ENCODE measurements at places on chromosomes 13 and 19.
A peak's percentile ranks its signal among the peaks of the same experiment; 100 is the strongest.

GRCh38 chr19:43804432-43804831 lies 2.2 kb upstream of the LYPD5 start:
- no peak for DNase-seq

- DNase-seq, result no peak
Measured at GRCh38 chr13:23953860-23954512, 56.7 kb upstream of the C1QTNF9B start.

DNA sequence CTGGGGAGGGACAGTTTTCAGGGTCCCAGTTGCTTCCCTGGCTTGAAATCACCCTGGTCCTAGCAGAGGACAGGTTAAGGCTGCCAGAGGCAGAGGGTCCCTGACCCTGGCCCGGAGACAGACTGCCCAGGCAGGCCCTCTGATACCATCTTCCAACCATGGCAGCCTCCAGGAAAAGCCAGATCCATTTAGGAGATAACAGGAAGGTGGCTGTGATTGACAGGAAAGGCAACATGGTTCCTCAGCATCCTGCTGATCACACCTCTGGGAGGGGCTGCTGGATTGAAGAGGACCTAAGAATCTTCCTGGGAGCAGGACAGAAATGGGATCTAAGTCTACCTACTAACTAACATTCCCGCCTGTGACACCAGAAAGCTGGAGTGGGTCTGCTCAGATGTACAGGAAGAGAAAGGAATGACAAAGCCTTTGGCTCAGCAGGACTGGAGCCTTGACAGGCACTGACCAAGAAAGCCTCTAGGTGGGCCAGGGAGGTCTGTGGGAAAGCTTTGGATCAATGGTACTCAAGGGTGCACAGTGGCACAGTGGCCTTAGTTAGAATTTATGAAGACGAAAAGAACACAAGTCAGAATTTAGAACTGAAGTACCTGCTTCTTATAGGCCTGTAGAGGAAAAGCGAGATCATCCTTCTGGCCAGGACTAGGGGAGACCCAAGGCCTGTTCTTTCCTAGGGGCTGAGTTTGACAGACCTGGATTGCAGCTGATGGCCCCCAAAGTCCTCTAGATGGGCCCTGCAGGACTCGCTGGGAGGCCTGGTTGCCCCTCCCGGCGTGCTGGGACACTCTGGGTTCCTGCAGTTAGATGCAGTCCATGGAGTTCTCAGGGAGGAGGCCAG lies 2.3 kb upstream of the PRKACA start:
- DNase-seq, result no peak

- DNase-seq, result peak; percentile 23
Measured at GRCh38 chr19:17348700-17349099, 11.3 kb downstream of the GTPBP3 start.

DNA sequence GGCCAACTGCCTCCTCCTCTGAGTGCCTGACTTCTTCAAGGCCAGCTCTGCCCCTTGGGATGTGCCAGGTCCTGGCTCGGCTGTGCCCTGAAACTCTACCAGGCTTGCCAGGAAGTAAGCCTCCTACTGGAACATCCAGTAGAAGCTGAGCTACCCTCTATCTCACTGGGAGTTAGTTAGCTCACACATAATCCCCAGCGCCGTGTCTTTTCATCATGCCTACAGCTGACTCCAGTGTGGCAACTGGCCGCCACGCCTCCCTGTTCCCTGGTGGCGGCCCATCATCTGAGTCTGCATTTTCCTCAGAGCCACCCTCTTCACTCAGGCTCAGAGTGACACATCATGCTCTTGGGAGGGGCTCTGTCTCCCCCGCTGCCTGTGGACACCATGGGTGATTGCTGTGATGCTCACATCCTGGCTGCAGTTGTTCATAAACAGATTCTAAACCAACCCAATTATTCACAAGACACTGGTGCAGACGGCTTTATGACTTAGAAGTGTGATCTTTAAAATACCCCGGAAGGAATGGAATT lies 131.9 kb upstream of the IRS2 start:
- DNase-seq, result no peak

DNA sequence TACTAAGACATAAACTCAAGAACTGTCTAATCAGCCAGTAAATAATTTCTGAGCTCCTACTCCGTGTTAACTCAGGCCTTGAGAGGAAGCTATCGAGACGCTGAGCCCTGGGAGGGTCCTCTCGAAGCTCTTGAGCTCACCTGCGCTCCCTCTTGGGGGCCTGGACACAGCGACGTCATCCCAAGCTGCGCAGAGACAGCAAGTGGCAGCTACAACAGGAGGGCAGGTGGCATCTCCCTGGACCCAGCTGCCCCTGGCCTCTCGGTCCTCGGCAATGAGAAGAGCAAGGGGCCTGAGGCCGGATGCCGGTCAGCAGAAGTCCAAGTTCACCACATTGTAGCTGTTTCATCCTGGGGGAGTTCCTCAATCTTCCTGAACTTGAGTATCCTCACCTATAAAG lies 30.5 kb upstream of the TUBGCP3 start:
- DNase-seq, result no peak

DNA sequence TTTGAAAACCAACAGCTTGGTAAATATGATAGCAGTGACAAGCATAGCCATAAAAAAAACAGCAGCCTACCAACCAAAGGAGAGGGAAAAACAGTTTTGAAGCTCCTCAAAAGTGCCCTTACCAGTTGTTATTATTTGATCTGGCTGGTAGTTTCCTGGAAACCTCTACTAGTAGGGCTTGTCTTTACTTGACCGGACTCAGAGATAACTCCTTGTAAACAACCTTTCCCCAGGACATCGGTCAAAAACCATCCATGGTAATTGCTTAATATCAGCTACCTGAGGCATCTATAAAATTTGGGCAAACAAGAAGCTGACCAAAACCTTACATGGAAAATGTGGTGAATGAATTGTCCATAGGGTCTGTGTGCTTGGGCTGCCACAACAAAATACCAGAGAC lies 210.9 kb downstream of the FGF14 start:
- no peak for DNase-seq

DNA sequence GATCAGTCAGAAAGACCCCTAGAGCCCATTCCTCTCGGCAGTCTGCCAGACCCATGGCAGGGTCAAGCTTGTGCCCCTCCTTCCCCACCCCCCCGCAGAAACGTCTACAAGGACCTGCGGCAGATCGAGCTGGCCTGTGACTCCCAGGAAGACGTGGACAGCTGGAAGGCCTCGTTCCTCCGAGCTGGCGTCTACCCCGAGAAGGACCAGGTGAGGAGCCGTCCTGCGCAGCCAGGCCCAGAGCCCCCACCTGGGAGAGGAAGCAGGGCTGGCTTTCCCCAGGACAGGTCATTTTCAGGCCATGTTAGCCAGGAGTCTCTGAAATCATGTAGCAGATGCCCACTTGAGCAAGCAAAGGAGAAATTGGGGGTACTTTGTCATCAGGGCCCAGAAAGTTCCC lies 12.3 kb downstream of the TMED1 start:
- no peak for DNase-seq

GRCh38 chr13:31781064-31781463 lies 41.7 kb downstream of the RXFP2 start:
- DNase-seq, result no peak

DNA sequence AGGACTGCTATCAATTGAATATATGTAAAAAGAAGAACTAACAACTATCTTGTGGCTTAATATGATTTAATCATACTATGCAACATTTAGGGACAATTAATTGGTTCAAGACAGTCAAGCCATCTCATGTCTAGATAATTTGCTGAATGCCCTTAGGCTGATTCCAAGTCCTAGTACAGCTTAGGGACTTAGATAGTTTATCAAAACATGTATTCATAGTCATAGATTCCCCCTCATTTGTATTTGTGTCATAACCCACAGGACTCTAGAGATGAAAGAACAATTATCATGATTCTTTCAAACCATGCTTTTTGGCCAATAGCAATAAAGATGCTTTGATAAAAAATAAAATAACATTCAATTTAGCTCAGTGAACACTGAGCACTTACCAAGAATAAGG lies 607.6 kb downstream of the SLITRK1 start:
- DNase-seq, result peak; percentile 8

GRCh38 chr19:17244618-17245534 lies 843 bp downstream of the NR2F6 start:
- no peak for DNase-seq

GRCh38 chr19:31351855-31352195 lies 2.6 kb upstream of the TSHZ3 start:
- no peak for DNase-seq

DNA sequence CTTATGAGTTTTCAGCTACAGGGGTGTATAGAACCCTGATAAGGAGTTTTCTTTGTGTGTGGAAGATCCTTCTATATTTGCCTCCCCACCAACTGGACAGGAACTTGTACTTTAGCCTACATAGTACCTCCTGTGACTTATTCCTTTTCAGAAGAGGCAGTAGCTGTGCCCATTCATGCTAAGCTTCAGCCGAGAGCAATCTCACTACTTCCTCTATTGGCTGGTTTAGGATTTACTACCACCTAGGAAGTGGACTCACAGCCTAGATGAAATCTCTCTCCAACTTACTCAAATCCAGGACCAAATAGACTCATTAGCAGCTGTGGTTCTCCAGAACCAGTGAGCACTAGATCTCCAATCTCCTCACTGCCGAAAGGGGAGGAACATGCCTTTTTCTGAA lies 2.3 kb upstream of the REX1BD start:
- no peak for DNase-seq

GRCh38 chr19:56111601-56112312 lies 9.3 kb downstream of the ZNF787 start:
- DNase-seq, result no peak

DNA sequence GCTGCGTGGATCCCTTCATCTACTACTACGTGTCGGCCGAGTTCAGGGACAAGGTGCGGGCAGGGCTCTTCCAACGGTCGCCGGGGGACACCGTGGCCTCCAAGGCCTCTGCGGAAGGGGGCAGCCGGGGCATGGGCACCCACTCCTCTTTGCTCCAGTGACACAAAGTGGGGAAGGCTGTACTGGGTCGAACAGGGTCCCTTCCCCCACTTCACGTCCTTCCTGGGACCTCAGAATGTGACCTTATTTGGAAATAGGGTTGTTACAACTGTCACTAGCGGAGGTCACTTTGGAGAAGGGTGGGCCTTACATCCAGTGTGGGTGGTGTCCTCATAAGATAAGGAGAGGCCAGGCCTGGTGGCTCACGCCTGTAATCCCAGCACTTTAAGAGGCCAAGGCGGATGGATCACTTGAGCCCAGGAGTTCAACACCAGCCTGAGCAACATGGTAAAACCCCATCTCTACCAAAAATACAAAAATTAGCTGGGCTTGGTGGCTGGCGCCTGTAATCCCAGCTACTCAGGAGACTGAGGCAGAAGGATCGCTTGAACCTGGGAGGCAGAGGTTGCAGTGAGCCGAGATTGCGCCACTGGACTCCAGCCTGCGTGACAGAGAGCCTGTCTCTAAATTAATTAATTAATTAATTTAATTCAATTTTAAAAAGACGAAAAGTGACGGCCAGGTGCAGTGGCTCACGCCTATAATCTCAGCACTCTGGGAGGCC lies 1.8 kb downstream of the F2RL3 start:
- no peak for DNase-seq

DNA sequence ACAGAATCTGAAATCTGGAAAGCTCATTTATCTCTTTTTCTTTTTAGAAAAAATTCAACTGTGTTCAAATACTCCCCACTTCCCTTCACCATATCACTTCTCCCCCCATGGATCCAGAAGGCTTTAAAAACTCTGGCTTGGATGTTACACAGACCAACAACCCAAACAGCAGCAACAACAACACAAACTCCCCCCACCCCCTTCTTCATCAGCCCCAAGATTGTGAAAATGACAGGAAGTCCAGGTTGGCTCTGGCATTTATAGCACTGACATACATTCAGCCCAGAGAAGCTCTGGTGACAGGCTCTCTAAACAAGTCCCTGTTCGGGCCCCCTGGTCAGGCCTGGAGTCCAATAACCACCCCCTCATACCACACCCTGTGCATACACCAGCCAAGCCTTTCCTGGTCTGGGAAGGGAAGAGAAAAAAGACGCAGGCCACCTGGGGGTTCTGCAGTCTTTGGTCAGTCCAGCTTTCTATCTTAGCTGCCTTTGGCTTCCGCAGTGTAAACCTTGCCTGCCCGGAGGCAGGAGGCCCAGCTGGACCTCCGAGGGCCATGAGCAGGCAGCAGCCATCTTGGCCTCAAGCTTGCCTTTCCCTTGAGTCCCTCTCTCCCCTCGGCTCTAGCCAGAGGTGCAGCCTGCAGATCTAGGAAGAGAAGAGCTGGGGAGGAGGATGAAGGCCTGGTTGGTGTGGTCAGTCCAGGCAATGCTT lies 6.8 kb downstream of the CDX2 start:
- no peak for DNase-seq

- no peak for DNase-seq
Measured at GRCh38 chr13:40583738-40584137, 82.7 kb downstream of the FOXO1 start.

DNA sequence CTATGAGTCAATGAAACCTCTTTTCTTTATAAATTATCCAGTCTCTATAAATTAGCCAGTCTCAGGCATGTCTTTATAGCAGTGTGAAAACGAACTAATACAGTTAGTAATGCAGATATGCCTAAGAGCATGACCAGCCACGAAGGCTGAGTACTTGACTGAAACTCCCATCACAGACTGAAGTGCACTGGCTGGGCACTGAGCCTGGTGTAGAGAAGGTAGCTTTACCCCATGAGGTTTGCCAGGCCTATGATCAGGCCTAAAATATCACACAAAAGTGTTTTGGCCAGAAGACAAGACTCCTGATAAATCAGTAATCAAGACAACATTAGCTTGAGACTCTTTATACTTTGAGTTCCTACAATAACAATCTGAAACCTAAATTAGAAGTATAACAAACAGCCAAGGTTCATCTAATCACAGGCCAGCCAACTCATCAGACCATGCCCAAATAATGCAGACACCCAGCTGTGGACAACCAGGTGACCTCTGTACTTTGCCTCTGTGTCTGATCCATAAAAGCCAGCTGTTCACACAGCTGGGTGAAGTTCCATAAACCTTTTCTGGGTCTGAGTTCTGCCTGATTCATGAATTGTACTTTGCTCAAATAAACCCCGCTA lies 771.8 kb upstream of the SLITRK1 start:
- DNase-seq, result no peak

GRCh38 chr19:4583961-4584669 lies 24.6 kb upstream of the SEMA6B start:
- no peak for DNase-seq

DNA sequence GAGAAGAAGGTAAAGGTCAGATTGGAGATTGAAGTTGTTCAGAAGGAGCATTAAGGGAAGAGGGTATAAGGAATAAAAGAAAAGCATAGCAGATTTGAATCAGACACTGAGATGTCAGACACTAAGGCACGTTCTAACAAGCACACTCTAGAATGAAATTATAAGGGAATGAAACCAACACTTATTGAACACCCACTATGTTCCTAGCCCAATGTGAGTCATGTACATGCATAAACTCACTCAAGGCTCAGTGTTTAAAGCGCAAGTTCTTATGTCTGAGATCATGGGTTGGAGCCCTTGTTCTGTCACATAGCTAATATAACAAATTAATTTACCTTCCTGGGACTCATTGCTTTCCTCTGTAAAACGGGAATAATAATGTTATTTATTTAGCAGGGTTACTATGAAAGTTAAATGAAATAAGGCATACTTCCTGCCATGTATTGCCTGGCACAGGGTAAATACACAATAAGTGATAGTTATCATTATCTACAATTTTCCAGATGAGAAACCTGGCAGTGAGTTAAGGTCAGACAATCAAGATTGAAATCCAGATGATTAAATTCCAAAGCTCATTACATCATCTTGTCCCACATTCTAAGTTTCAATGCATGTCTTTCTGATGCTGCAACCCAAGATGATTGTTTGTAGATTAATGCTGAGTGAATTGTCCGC lies 68.3 kb upstream of the DACH1 start:
- no peak for DNase-seq

Data from HFFc6 (cell line).